ENCODE measurements at places on chromosomes 5 and 9. TPM values are rescaled to one million over a fixed set of nuclear protein-coding genes. Genes with fewer than 3 reads are reported as not detected.

DNA sequence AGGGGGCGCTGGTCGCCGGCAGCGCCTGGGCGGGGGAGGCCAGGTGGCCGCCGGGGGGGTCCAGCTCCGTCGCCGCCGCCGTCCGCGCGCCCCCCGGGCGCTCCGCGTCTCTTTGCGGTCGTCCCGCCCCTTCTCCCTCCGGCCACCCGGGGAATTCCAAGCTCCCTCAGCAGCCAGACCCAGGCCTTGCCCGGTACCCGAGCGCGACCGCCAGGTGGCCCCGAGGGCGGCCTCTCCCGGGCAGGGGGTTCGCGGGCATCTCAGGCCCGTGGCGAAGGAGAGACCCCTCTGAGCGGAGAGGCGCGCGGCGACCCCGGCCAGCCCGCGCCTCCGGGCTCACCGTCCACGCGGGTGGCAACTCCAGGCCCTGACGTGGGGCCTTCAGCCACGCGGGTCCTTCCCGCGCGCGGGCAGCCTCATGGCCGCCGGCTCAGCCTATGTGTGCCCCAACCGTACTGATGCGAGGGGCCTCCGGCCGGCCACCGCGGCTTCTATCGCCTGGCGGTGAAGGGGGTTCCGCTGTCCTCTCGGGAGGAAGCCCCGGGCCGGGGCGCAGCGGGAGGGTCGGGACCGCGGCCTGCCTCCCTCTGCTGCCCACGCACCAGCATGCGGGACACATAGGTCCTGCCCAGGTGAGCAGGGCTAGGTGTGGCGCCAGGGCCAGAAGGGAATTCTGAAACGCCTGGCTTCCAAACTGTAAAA lies 529 bp upstream of the NRARP start:
- no peak for DNase-seq

DNA sequence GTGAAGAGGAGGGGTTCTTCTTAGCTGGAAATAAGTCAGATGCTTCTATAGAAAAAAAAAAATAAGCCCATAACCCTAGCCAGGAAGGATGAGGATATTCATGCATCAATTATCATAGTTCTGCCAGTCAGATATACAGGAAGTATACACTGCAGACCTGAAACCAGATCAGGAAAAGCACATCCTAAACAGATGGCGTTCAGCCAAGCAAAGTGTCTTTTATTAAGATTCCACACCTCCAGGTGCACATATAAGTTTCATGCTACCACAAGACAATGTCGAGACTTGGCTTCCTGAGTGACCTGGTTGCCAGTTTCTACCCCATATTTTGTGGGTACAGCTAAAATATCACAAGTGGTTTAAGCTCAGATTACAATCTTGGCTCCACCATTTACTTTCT lies 108.3 kb downstream of the CETN3 start:
- DNase-seq = no peak

DNA sequence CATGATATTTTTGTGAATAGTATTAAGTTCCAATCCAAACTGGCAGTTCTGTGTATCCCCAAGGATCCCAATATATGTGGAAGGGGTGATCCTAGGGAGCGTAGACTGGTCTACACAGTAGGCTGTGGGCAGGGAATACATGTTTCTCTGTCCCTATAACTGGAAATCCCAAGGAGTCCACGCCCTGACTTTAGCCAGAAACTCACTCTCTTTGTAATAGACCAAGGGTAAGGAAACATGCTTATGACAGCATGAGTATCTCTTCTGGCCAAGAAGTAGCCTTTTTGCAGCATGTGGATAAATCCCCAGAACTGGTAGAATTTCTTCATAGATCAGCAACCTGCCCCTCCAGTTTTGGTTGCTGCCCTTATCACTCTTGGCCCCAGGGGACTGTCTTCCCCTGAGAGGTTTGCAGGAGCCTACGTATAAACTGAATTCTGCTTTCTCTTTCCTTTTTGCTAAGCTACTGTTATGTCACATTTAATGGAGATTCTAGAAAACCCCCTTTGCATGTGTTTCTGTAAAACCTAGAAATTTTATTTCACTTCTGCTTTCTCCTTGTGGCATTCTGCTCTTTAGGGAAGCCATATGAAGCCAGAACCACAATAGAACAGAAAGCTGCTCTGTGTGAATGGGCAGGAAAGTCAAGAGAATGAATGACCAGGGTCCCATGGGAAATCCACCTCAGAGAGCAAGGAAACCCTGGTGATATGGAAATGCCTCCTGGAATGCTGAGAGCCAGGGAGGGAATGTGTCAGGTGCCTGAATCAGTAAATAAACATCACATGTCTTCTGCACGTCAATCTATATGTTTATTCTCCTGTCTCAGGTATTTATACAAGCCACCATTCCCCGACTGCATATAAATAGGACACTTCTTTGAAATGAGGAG lies 3.5 kb downstream of the IFNA2 start:
- DNase-seq = no peak

DNA sequence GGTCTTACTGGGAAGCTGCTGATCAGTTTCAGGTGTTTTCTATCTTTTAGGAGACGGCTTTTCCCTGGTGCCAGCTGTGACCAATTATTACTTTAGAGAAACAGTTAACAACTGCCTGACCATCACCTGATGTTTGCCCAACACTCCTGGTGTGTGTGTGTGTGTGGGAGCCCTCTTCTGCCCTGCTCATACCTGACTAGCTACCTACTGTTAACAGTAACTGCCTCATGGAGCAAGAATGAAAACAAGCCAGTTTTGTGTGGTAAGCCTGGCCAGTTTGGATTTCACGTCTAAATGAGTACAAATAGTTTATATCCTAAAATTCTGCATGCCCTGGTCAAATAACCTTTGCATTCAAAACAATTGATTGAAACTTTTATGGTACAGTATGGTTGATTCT lies 46.1 kb upstream of the RIOK2 start:
- DNase-seq = no peak

DNA sequence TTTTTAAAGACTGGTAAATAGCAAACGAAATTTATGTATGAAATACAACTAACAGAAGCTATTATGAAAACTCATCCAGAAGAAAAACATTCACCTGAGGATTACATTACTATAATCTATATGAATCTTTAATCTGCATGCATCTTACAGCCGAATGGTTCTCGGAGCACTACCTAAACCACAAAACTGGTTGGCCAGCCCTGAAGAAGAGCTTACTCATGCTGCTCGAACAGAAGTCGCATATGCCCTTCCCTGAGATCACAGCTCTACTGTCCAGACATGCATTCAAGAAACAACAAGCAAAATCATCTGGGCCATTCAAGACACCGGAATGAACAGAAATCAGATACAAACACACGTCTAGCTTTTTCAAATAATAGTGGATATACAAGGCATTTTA lies 931.0 kb upstream of the DMAC1 start:
- no peak for DNase-seq

Gene OBP2B
- total RNA-seq = not detected

Gene CNTFR
- total RNA-seq = not detected
